ENCODE measurements at places on chromosomes 7 and 10.

GRCh38 chr7:12504149-12504548, 66.4 kb upstream of the SCIN start:
- DNase-seq = no peak

- peak; percentile 45 for DNase-seq
These were observed 70.4 kb downstream of the ZFAND4 start for GRCh38 chr10:45602082-45602730.

DNA sequence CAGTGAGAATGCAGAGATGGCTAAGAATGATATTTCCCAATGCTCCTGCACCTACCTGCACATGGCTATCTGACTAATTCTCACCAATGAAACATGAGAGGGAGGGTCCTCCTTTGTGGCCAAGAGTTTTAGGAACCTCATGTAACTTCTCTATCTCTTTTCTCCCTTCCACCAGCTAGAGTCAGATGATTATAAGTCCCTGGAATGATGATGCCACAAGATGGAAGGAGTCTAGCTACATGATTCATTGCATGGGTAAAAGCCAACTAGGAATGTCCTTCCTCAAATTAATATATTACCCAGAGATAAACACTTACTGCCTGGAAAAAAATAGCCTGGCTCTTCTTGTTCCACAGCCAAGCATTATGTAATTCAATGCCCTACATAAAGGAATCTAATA, 55.1 kb upstream of the AASS start:
- DNase-seq = peak; percentile 18

- no peak for DNase-seq
These were observed 78.2 kb downstream of the SLIT1 start for GRCh38 chr10:97107551-97107950.

- no peak for DNase-seq
These were observed 227.2 kb downstream of the MTERF1 start for GRCh38 chr7:91653286-91653685.

- DNase-seq = no peak
These were observed 30.2 kb downstream of the PTPRE start for GRCh38 chr10:127937069-127937468.

- no peak for DNase-seq
These were observed 16.3 kb downstream of the ELMO1 start for GRCh38 chr7:37432281-37432920.

DNA sequence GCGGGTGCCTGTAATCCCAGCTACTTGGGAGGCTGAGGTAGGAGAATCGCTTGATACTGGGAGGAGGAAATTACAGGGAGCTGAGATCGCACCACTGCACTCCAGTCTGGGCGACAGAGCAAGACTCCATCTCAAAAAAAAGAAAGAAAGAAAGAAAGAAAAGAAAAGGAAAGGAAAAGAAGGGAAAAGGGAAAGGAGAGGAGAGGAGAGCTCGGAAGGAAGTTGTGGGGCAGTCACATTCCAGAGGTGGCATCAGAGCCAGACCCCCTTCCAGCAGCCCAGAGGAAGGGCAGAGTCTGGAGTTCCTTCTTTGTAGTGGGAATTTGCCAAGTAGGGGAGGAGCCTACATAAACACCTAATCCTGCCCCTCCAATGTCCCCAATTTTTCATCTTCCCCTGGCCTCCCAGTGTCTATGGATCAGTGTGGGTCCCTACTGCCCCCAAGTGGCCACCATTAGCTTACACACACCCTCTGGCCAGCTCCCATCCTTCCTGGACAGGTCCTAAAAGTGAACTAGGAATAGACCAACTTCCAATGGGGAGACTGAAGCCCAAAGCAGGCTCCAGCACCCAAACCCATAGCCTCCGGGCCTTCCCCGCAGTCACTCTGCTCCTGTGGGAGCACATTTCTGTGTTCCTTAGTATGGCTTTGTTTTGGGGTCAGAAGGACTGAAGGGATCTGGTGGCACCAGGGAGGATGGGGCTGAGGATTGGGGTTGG, 39.6 kb upstream of the HSPB1 start:
- DNase-seq = peak; percentile 81

GRCh38 chr10:61099756-61100155, 155.8 kb upstream of the RHOBTB1 start:
- no peak for DNase-seq

DNA sequence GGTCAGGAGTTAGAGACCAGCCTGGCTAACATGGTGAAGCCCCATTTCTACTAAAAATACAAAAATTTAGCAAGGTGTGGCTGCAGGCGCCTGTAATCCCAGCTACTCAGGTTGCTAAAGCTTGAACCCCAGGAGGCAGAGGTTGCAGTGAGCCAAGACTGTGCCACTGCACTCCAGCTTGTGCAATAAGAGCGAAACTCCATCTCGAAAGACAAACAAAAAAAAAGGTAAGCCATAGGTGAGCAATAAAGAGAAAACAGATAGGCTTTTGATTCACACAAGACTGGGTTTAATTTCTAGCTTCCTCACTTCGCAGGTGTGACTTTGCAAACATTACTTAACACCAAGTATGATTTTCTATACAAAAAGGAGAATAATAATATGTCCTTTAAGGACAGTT, 72.3 kb upstream of the ACBD5 start:
- no peak for DNase-seq

All from choroid plexus epithelial cell (primary cell).